Prostate gland (tissue), 2 donors: ENCODE measurements at places on chromosomes 5 and 9. TPM values are rescaled to one million over a fixed set of nuclear protein-coding genes. Genes with fewer than 3 reads are reported as not detected.
A peak's percentile ranks its signal among the peaks of the same experiment; 100 is the strongest.

DNA sequence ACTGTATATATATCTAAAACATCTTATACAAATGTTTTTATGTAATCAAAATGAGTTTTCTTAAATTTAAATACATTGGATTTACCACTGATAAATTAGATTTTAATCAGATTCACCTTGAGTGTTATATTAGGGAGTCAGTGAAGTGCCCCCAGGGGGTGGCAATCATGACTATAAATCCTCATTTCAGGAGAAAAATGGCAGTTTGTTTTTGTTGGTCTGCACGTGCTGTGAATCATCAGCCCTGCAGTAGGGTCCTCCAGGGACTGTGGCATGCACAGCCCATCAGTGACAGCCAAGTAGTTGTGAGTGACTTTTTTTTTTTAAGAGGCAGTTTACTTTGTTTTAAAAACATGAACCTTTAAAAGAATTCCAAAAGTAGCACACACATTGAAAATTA, 65.2 kb downstream of the ZSWIM6 start:
- no peak overlapping the region for H3K27ac ChIP-seq
- no peak for DNase-seq
- no peaks in the 10 kb centered on the region for H3K4me1 ChIP-seq
- no peak overlapping the region for H3K4me3 ChIP-seq

DNA sequence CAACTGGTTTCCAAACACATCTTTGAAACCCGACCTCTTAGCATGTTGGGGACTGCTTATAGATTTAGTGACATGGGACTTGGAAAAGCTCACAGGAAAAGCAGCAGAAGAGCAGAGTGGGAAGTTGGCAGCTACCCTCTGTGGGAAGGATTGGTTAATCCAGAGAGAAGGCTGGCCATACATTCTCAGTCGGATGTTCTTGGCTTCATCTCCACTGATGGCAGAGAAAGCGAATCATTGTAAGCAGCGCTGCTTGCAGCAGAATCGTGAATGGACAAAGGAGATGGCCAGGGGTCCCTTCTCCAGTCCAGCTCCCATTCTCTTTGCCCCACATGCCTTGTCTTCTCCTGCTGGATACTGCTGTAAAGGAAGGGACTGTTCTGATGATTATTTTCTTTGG, 62.7 kb downstream of the MEGF10 start:
- no peaks in the 10 kb centered on the region for H3K4me1 ChIP-seq
- no peaks in the 10 kb centered on the region for H3K36me3 ChIP-seq
- no peak overlapping the region for H3K27ac ChIP-seq
- no peaks in the 10 kb centered on the region for H3K27me3 ChIP-seq

DNA sequence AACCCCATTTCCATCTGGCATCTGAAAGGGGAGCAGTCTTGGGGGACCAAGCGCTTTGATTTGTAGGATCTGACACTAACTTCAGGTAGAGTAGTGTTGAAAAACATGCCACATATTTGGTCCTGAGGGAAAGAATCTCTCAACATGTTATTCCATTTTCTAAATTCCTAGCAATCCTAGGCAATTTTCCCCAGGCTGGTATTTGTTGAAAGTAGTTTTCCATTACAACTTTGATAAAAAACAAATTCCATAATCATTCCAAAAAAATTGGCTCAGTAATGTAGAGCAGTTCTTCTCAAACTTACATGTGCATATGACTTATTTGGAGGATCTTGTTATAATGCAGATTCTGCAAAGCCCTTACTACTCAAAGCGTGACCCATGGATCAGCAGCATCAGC, 477.9 kb downstream of the ACTL7B start:
- H3K36me3 ChIP-seq = no peaks in the 10 kb centered on the region
- no peaks in the 10 kb centered on the region for H3K27me3 ChIP-seq
- no peak overlapping the region for H3K27ac ChIP-seq
- H3K4me1 ChIP-seq = no peaks in the 10 kb centered on the region
- no peak for DNase-seq
- H3K4me3 ChIP-seq = no peak overlapping the region

DNA sequence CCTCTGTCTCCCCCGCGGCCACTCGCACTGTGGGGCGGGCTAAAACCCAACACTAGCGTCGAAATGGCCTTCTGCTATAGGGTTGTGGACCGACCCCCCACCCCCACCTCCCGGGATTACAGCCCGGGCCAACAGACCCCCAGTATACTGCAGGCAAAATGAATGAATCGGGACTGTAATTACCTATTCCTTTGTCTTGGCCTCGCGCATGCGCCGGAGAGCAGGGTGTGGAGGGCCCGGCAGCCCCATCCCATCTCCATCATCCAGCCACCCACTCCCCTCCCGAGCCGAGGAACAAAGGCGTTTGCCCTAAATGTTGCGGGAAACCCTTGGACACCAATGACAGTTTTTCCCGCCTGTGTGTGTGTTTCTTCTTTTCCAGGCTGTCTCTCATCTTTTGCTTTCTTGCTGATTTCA, 1.6 kb downstream of the BASP1 start:
- H3K4me1 ChIP-seq = no peaks in the 10 kb centered on the region
- no peaks in the 10 kb centered on the region for H3K36me3 ChIP-seq
- peak overlapping the region; percentile 93 for H3K4me3 ChIP-seq

- no peaks in the 10 kb centered on the region for H3K4me1 ChIP-seq
- H3K27me3 ChIP-seq = no peaks in the 10 kb centered on the region
- H3K27ac ChIP-seq = no peak overlapping the region
- DNase-seq = no peak
- H3K4me3 ChIP-seq = no peak overlapping the region
Measured at GRCh38 chr5:61371474-61371873, 39.4 kb downstream of the ZSWIM6 start.

DNA sequence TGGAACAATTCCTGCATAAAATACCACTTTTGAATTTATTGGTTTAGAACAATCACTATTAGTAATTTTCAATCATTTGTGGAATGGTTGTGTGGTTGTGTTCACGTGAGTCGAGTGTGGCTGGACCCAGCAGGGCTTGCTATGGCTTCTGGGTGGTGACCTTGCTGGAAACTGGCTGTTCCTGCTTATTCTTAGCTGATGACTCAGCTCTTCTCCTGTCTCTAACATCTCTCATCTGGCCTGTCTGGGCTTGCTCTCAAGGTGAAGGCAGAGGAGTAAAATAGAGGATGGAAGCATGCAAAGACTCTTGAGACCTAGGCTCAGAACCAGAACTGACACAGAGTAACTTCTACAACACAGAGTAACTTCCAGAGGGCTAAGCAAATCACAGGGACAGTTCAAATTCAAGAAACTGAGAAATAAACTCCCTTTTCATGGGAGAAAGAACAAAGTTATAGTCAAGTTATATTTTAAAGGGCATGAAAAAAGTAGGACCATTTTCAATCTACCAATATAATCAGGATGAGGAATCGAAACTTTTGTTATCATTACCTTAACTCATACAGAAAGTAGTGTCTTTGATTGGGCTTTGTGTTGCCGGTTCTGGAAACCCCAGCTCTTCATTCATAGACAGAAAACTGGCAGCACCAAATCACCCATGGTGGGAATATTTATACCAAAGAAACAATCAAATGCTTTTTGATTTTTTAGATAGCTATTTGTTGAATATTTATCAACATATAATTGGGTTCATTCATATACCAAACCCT, 665.1 kb downstream of the CDH18 start:
- H3K4me3 ChIP-seq = no peak overlapping the region
- DNase-seq = peak; percentile 37
- H3K36me3 ChIP-seq = no peaks in the 10 kb centered on the region
- no peaks in the 10 kb centered on the region for H3K4me1 ChIP-seq
- H3K27me3 ChIP-seq = no peaks in the 10 kb centered on the region
- no peak overlapping the region for H3K27ac ChIP-seq

- H3K4me3 ChIP-seq = no peak overlapping the region
- H3K27ac ChIP-seq = no peak overlapping the region
- no peaks in the 10 kb centered on the region for H3K36me3 ChIP-seq
- H3K4me1 ChIP-seq = no peaks in the 10 kb centered on the region
- no peak for DNase-seq
- H3K27me3 ChIP-seq = no peaks in the 10 kb centered on the region
Measured at GRCh38 chr9:9286001-9286400, 1326.8 kb downstream of the PTPRD start.

HEXB gene
- total RNA-seq = 178 TPM

PLAC8L1 gene
- not detected for total RNA-seq

GRCh38 chr9:121781701-121782464, 130.4 kb downstream of the DAB2IP start:
- no peak overlapping the region for H3K27ac ChIP-seq
- peaks cover 10% of the 10 kb centered on the region for H3K36me3 ChIP-seq
- H3K27me3 ChIP-seq = no peaks in the 10 kb centered on the region
- DNase-seq = no peak

PCDHA9 gene
- 0.14 TPM for total RNA-seq

DMRT3 gene
- not detected for total RNA-seq

- no peak overlapping the region for H3K27ac ChIP-seq
- H3K4me1 ChIP-seq = no peaks in the 10 kb centered on the region
- no peaks in the 10 kb centered on the region for H3K36me3 ChIP-seq
- no peaks in the 10 kb centered on the region for H3K27me3 ChIP-seq
- no peak overlapping the region for H3K4me3 ChIP-seq
Measured at GRCh38 chr5:143567583-143568504, 164.4 kb upstream of the NR3C1 start.

DNA sequence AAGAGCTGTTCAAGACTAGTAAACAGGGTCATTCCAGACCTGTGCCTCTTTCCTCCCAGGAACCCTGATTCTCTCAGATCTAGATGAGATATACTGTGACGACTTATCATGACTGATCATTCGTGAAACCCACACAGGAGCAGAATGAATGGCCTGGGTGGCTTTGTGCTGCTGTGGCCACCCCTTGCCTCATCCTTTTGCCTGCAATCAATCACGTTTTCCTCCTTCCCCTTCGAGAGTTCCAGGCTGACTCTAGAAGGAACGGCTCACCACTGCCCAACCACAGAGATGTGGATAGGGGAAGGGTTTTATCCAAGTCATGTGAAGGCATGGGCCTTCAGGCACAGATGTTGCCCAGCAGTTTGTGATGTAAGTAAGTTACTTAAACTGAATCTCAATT, 5.8 kb downstream of the ANXA6 start:
- H3K4me1 ChIP-seq = peaks cover 5% of the 10 kb centered on the region
- no peaks in the 10 kb centered on the region for H3K27me3 ChIP-seq
- H3K4me3 ChIP-seq = no peak overlapping the region
- no peaks in the 10 kb centered on the region for H3K36me3 ChIP-seq

SLC6A7 gene
- not detected for total RNA-seq

DNA sequence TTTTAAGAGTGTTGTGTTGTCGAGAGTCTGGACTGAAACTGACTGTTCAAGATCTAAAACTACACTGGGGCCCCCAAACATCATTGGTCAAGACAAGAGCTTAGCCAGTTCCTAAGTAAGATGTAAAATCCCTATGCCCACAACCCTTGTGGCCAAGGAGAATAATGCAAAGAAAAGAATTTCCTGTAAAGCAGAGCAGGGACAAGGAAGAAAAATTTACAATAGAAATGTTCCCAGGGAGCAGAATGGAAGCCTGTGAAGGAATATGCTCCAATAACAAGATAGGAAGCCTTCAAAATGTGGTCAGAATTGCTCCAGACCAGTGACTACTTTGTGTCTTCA, 20.4 kb downstream of the PPP1R2B start:
- H3K36me3 ChIP-seq = no peaks in the 10 kb centered on the region
- no peak overlapping the region for H3K27ac ChIP-seq
- no peaks in the 10 kb centered on the region for H3K27me3 ChIP-seq
- H3K4me1 ChIP-seq = no peaks in the 10 kb centered on the region
- no peak for DNase-seq
